ENCODE measurements at places on chromosomes 1 and 21.

- DNase-seq = no peak
Measured at GRCh38 chr1:4584449-4584848, 70.0 kb upstream of the AJAP1 start.

DNA sequence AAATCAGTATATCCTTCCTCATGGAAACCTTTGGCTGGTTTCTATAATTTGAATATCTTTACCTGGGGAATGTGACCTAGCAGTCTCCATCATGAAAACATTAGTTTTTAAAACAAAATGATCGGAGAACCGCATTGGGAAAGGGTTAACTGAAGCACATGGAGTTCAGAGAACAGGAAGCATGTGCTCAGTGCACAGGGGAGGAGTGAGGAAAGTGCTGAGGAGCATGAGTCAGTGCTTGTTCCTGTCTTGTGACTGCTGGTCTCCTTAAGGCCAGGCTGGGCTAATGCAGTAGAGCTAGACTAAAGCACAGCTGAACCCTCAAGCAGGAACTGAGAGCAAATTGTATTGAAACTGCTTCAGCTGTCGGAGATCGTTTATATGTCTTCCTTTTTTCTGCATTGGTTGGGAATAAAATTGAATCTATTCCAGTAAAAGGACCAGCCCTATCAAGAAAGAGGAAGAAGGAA lies 5.8 kb downstream of the IFI16 start:
- DNase-seq = no peak

DNA sequence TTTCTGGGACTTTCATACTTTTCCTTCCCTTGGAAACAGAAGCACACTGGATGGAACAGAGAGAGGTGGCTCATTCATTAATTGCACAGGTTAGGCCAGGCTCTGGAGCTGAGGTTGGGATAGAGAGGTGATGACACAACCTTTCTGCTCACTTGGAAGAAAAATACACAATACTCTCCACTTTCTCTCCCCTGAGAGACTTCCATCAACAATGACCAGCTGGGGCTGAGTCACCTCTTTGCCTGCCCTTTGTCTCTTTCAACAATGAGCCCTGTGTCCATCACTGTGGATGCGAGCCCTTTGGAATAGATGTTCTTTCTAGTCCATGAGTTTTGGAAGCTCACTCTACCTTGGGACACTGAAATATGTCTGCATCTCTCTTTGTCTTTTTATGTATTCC lies 43.1 kb downstream of the ATP2B4 start:
- no peak for DNase-seq

- no peak for DNase-seq
Measured at GRCh38 chr1:28246427-28246832, 10.5 kb downstream of the ATP5IF1 start.

- no peak for DNase-seq
Measured at GRCh38 chr21:32728848-32729247, 1.0 kb upstream of the SYNJ1 start.

DNA sequence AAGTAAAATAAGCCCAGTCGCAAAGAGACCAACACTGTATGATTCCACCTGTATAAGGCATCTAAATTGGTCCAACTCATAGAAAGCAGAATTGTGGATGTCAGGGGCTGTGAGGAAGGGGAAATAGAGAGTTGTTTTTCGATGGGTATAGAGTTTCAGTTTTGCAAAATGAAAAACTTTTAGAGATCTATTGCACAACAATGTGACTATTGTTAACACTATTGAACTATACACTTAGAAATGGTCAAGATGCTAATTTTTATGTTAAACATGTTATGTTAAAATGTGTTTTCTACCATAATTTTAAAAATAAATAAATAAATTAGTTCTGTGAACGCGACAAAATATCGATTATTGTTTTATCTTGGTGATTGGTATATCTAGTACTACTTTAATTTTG lies 192.4 kb downstream of the PTGER3 start:
- DNase-seq = no peak

DNA sequence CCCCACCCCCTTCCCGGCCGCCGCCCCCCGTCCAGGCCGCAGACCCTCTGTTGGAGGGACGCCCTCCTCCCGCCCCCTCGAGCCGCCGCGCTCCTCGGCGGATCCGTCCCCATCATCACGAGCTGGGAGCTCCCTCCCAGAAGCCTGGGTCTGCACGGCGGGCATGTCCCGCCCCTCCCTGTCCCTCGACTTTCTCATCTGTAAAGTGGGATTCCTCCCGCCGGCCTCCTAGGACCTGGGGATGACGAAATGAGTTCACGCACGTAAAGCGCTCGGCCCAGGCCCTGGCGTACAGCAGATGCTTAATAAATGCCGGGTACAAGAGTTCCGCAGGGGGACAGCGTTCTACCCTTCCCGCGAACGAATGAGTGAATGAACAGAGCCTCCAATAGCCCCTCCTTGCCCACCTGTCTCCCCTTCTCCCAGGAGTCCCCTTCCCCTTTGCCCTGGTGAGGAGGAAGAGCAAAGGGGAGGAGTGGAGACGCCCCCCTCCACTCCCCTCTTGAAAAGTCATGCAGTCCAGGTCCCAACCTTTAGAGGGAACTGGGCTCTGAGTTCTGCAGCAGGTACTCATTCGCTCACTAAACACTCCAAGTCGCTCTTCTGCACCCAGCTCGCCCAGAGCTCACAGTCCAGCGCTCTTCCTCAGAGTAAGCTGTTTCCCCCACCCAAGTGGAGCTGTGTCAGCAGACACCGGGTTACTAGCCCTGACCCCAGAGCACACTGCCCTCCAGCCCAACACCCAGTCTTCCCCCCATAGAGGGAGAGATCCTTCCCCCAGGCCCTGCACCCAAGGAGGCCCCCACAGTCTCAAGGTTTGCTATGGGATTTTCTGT lies 16.8 kb downstream of the RAP1GAP start:
- DNase-seq = no peak

- no peak for DNase-seq
Measured at GRCh38 chr1:183374825-183375224, 43.4 kb downstream of the NMNAT2 start.

GRCh38 chr1:211601982-211602670 lies 23.2 kb upstream of the SLC30A1 start:
- DNase-seq = no peak

GRCh38 chr1:167121375-167122120 lies 27.7 kb downstream of the STYXL2 start:
- no peak for DNase-seq

DNA sequence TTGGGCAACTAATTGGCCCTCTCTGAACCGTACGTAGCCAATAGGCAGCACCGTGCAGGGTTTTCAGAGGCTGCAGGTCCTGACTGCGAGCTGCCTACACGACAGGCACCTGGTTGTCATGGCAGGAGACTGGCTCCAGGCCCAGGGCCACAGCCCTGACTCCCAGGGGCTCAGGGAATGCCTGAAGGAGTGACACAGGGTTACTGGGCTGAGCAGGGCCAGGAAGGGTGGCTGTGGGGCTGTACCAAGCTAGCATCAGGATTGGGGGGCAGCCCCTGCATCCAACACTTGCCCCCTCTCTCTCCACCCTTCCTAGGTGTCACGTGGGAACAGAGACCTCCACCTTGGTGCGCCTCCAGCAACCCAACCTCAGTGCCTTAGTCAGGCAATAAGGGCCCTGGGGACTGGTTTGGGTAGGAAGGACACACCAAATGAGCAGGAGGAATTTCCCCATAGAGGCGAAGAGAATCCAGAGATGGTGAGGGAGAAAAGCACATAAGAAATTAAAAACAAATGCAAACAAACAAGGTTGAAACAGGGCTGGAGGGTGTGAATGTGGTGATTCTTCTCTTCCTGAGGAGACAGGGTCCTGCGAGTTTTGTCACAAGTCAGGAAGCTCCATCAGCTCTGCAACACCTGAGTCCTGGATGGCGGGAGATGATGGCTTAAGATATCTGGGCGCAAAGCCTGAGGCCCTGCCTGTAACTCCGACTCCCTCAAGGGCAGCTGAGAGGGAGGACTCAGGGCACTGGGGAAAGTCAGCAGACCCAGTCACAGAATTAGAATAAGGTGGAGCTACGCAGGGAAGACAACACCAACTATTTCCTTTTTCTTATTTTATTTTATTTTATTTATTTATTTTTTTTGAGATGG lies 19.7 kb upstream of the RNU1-4 start:
- DNase-seq = no peak

- no peak for DNase-seq
Measured at GRCh38 chr1:55375617-55376258, 160.6 kb upstream of the USP24 start.

DNA sequence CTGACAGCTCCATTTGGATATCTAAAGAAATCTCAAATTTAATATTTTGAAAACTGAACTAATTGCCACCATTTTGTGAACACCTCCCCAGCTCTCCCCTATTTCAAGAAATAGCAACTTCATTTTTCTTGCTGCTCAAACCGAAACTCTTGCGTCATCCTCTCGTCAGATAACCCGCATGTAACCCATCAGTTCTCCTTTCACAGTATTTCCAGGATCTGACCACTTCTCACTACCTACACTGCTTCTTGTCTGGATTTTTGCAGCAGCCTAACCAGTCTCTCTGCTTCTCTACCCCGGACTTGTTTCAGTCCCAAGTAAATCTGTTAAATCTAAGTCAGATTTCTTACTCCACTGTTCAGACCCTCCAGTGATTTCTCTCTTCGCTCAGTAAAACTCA lies 75.6 kb downstream of the MTR start:
- no peak for DNase-seq

- DNase-seq = no peak
Measured at GRCh38 chr1:15207829-15208429, 39.1 kb upstream of the FHAD1 start.

GRCh38 chr1:31062867-31063380 lies 2.6 kb downstream of the PUM1 start:
- no peak for DNase-seq

DNA sequence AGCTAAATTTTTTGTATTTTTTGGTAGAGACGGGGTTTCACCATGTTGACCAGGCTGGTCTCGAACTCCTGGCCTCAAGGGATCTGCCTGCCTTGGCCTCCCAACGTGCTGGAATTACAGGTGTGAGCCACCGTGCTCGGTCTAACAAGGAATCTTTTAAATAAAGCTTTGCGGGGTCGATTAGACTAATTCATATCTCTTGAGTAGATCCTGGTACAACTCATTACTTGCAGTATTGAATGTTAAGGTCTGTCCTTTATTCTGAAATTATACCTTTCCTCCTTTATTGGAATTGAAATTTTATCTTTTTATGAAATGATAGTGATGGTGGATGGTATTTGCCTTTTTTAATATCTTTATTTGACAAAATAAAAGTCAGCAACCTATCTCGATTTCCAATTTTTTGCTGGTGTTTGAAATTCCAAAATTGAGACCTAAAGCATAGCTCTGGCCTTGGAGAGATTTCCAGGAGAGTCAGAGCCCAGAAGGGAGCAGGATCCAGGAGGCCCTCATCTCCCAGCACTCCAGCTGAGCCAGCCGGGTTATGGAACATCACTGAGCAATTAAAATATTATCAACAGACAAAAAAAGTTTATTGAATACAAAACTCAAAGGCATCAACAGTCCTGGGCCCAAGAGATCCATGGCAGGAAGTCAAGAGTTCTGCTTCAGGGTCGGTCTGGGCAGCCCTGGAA lies 4.7 kb downstream of the S100A2 start:
- DNase-seq = no peak
